RPMI8226 (cell line): ENCODE measurements at places on chromosomes 4 and X.

GRCh38 chrX:27276751-27277150 is 186.4 kb downstream of the PPP4R3C start:
- no peak for DNase-seq

- DNase-seq = no peak
Observed at GRCh38 chr4:10092481-10093270, 23.9 kb downstream of the WDR1 start.

- DNase-seq = no peak
Observed at GRCh38 chr4:96293806-96294205, 453.9 kb downstream of the PDHA2 start.

- DNase-seq = no peak
Observed at GRCh38 chr4:14152834-14153519, 525.5 kb upstream of the BOD1L1 start.

DNA sequence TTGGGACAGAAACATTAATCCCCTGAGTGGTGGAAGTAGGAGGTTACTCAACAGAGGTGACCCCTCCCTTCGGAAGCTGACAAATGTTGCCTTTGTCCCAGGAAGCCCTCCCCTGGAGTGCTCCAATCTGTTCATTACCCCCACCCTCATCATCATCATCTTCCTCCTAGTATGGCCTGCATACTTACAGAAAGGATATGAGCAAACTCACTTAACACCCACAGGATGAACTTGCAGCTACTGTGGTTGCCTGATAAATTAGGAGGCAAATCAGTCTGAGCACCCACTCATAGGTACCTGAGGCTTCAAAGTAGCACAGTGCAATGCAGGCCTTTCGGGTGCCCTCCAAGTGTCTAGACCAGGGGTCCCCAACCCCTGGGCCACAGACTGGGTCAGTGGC is 236.7 kb upstream of the GATB start:
- no peak for DNase-seq

- DNase-seq = no peak
Observed at GRCh38 chr4:98502031-98502430, 156.4 kb downstream of the TSPAN5 start.

DNA sequence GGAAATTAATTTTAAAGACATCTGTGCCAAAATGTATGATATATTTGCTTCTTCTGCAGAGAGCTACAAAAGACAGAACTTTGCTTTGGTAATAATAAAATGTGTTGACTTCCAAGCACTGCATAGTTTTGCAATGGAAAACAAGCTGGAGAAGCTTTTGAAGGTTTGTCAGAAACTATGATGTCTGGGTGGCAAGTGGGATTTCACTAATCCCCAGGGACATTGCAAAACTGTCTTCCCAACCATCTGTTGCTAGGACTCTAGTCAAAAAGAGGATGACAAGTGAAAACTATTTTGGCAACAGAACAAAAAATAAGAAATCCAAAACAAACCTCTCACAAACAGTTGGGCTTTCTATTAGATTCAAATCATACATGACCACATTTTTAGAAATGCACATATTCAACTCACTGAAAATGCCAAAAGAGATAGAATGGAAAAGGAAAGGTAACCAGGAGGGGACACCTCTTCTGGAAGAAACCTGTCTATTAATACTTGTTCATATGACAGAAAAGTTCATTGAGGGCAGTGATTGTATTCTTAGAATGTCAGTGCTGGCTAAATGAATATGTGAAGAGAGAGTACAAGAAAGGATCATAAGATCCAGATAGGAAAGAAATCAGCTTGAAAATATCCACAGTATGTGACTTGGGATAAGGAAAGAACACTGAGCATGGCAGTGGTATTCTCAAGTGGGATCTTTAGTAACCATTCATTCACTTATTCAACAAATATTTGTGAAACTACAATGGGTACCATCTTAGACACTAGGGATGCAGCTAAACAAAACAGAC is 228.0 kb downstream of the RASL11B start:
- DNase-seq = no peak

GRCh38 chr4:143337600-143338287 is 1.1 kb downstream of the GAB1 start:
- DNase-seq = peak; percentile 74

GRCh38 chr4:169715826-169716225 is 41.9 kb downstream of the HPF1 start:
- DNase-seq = no peak

DNA sequence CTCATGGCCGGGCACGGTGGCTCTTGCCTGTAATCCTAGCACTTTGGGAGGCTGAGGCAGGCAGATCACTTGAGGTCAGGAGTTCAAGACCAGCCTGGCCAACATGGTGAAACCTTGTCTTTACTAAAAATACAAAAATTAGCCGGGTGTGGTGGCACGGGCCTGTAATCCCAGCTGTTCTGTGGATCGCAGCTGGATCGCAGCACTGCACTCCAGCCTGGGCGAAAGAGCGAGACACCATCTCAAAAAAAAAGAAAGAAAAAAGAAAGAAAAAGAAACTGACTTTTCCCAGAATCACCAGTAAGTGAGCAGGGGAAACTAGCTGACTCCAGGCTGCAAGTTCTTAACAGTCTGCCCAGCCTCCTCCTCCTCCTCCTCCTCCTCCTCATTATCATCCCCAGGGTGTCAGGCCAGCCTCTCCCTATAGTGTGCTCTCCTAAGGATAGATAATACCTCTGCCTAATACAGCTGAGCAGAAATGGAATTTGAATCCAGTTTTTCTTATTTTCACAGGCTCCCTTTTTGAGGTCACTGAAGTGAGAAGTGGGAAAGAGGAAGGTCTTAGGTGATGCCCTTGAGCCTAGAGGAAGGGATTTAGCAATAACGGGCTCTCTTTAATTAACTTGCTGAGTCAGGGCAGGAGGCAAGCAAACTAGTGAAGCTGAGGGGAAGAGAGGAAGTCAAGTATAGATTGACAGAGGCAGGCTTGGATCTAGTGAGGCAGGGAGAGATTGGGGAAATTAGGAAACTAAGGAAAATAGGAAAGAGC is 11.8 kb upstream of the ELF2 start:
- peak; percentile 72 for DNase-seq
